Thyroid gland (tissue), 4 donors: ENCODE measurements at places on chromosomes 5 and 9.

DNA sequence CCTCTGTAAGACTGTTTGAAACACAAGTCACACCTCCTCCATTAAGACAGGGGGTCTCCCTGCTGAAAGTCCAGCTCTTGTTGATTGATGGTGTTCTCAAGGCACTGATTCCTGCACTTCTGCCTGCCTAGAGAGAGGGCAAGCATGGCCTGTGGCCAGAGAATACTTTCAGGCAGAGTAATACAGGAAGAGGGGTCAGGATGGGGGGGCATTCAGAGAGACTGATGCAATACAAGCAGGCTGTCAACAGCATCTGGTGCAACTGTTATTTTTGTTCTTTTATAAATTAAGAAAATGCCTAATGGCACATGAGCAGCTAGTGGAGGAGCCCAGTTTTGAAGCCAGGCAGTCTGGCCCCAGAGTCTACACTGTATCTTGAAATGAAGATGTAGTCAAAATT lies 302.2 kb downstream of the DIRAS2 start:
- no peak for DNase-seq

DNA sequence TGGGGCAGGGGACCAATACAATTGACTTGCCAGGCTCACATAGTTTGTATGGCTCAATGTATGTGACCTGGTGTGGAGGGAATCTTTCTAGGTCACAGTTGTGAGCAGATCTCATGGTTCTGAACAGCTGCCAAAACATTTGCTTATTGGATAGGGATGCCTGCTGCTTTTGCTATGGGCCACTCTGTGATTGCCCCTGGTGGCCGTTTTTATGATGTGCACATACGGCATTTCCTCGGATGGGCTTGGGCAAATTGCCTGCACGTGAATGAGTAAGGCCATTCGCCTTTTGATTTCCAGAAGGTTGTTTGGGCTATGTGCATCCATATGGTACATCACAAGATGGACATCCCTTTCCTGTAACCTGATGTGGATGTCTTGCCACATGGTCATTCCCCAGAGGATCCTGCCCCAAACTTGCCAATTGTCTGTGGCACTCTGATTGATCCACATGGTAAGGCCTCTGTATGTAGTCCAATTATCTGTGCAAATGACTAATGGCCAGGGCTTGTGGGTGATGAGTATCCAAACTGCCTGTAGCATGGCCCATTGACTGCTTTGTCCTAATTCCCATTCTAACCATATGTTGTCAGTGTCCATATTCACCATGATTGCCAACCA lies 10.7 kb upstream of the SLC22A4 start:
- peak; percentile 45 for DNase-seq

GRCh38 chr5:163915481-163915961 lies 410.1 kb downstream of the MAT2B start:
- DNase-seq: no peak

- DNase-seq: no peak
Measured at GRCh38 chr5:168869615-168870227, 290.6 kb upstream of the PANK3 start.

GRCh38 chr5:143619040-143619439 lies 192.9 kb upstream of the HMHB1 start:
- DNase-seq: no peak

DNA sequence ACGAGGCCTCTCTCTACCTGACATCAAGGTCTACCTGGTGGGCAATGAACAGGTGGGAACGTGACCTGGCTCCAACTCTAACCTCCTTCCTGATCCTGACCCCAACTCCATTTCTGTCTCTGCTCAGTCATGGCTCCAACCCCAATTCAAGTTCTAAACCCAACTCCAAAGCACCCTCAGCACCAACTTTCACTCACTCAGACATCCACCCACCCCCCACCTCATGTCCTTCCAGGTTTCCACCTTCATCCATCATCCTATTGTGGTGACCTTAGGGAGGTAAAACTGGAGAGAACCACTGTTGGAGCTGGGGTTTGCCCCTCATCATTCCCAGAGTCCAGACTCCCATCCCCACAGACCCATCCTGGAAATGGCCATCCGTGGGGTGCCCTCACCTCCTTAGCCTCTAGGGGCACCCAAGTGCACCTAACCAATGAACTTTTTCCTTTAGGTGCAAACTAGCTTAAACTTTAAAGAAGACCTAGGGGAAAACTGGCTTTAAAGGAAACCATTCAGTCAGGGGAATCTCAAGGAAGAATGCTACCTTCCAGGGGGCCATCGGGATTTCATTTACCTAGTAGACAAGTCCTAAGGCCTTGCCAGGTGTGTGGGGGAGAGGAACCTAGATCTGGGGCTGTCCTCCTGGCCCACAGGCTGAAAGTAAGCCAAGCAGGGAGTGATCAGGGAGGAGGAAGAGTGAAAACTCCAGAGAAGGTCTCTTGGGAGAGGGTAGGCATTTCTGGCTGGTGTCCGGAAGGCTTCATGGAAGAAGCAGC lies 11.3 kb downstream of the RGS14 start:
- peak; percentile 28 for DNase-seq

GRCh38 chr5:117590944-117591343 lies 1016.3 kb upstream of the SEMA6A start:
- no peak for DNase-seq

GRCh38 chr5:148796936-148797335 lies 29.5 kb upstream of the ADRB2 start:
- DNase-seq: no peak

- DNase-seq: no peak
Measured at GRCh38 chr9:91948101-91948596, 1.9 kb downstream of the ROR2 start.

DNA sequence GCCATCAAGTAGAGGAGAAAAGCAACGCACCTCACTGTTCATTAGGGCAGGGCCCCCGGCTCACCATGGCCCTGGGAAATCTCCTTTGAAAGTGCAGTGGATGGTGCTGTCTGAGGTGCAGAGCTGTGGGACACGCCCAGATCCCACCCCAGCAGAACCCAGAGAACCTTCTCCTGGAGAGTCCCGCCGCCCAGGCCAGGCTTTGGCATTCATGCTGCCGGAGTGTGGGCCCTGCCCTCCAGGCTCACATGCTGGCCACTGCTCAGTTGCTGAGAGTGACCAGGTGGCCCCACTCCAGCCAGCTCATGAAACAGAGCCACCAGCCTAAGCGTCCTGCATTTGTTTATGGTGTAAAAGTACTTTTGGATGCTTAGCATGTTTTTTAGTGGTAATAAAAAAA lies 23.8 kb upstream of the LRRC14B start:
- no peak for DNase-seq

GRCh38 chr9:113682297-113682771 lies 193.8 kb upstream of the ZNF618 start:
- DNase-seq: peak; percentile 83

DNA sequence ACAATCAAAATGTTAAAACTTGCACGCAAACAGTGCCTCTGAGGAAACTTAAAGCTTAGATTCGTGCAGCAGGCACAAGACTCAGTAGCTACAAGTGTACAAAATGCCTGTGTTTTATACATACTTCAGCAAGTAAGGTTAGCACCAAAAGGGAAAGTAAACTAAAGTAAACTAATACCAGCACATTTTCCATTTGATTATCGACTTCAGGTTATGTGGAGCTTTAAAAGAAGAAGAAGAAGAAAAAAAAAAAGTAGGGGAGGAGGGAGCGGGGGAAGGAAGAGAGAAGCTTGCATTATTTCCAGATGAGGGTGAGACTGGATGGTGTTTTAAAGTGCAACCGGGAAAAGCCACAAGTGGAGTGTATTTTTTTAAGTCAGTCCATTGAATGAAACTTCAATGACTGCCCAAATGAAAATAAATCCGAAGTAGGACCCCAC lies 596 bp upstream of the ADAMTS6 start:
- DNase-seq: no peak

GRCh38 chr5:174563899-174564298 lies 160.5 kb upstream of the MSX2 start:
- no peak for DNase-seq

DNA sequence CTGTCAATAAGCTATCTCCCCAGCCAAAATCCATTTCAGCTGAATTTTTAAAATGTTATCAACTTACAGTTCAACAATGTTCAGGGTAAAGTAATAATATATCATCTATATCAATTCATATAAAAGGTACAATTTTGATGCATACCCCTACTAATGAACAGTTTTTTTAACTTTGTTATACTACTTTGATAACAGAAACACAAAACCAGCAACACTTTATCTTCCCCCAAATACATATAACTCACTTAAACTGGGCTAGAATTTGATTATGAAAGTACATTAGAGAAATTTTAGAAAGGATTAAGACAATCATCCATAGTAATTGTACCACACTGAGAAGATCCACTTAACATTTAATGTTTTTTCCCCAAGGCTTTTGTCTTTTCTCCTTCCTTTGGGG lies 5.1 kb downstream of the CDO1 start:
- DNase-seq: no peak

- DNase-seq: no peak
Measured at GRCh38 chr5:123454259-123454911, 31.2 kb upstream of the CEP120 start.

DNA sequence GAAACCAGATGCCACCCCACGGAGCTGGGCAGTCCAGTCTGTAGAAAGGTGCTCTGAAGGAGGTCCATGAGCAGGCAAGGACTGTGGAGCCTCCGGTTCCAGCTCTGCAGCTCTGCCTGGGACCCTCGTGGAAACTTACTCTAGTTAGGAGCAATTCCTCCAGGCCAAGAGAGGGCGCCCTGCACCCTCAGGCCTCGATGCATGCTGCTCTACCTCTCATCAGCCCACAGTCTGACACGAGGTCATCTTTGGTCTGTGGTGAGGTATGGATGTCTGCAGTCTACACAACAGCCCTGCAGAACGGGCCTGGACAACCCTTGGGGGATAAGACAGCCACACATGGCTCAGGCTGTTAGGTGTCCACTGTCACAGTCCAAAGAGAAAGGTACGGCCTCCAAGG lies 50.6 kb upstream of the UBTD2 start:
- DNase-seq: no peak

DNA sequence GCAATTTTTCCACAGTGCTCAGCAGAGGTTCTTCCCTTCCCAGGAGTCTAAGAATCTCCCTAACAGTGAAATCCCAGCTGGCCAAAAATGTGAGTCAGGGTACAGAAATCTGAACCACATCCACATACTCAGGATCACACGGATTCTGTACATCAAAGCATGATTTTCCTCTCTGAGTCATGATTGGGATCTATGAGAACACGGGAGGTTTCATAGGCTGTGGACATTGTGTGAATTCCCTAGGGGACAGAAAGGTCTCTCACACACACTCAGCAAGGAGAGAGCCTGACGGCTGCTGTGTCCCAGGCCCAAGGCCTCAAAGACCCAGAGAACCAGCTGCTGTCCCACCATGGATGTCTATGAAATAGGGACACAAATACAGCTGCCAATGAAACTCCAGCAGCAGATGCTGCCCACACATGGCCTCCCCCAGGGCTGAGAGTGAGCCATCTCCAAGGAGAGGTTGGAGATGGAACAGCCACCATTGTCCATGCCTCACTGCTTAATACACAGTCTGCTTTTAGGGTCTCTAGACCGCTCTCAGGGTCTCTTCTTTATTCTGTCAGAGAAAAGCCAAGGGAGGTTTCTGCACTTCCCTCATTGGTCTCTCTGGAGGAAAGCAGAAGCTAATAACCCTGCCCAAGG lies 102.7 kb downstream of the ADAMTS12 start:
- no peak for DNase-seq

- DNase-seq: no peak
Measured at GRCh38 chr9:98318041-98318790, 62.8 kb upstream of the TBC1D2 start.

DNA sequence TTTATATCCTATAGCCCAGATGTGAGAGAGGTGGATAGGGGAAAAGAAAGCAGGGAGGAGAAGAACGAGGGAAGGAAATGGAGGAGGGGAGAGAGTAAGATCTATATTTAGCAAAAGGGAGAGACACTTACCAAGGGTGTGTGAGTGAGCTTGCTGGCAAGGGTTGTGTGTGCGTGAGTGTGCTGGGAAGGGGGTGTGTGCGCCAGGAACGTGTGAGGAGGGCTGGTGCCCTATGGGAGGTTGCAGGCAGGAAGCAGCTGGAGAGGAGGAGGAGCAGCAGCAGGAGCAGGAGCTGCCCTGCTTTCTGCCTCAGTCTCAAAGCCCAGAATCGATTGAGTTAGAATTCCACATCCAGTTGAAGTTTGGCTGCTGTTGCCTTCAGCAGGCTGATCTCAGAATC lies 148.3 kb upstream of the RUSC2 start:
- DNase-seq: peak; percentile 44

- DNase-seq: no peak
Measured at GRCh38 chr9:78615372-78615771, 318.4 kb downstream of the PSAT1 start.

GRCh38 chr5:125232779-125233230 lies 486.4 kb upstream of the ZNF608 start:
- no peak for DNase-seq

DNA sequence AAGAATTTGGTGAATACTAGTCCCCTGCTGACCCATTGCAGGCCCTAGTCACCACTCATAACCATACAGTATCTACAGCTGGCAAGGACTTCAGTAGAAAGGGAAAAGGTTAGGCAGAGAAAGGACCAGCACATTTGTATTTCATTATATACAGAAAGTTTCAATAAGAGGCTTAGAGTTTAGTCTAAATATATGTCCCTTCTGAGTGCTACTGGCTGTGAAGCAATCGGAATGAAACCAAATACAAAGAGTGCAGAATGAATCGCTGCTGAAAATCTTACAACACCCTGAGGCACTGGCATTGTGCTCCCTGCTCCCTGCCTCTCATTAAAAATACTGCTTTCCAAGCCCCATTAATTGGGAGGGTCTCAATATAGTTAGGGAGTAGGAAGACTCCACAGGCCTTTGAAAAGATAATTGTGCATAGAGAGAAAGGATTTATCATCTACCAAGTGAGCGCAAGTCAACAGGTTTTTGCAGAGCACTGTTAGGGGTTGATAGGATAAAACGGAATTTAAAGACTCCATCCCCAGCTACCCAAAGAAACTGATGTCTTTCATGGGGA lies 110.8 kb downstream of the SLC1A3 start:
- no peak for DNase-seq

- DNase-seq: peak; percentile 42
Measured at GRCh38 chr9:95091601-95092261, 225.8 kb downstream of the FANCC start.

- no peak for DNase-seq
Measured at GRCh38 chr5:17212191-17212590, 5.2 kb upstream of the BASP1 start.

- DNase-seq: no peak
Measured at GRCh38 chr5:82129723-82130285, 148.3 kb downstream of the RPS23 start.

GRCh38 chr9:21810388-21810787 lies 8.0 kb downstream of the MTAP start:
- DNase-seq: no peak

DNA sequence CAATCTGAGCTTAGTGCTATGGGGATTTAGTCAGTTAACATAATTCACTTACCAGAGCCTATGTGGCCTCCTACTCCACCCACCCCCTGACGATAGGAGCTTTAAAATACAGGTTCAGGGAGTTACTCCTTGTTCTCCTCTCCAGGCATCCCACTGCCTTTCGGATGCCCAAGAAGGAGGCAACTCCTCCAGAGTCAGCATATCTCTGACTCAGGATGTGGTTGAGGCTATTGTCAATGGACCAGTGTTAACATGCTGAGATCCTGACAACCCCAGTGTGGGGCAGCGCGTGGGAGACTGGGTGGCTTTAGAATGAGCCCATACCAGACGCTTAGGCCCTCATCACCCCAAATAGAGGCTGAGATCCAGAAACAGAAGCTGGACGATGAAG lies 27.4 kb downstream of the BICD2 start:
- no peak for DNase-seq

GRCh38 chr5:68086857-68087256 lies 128.7 kb upstream of the PIK3R1 start:
- peak; percentile 3 for DNase-seq

- DNase-seq: no peak
Measured at GRCh38 chr9:98877311-98877710, 66.4 kb upstream of the COL15A1 start.
